Naive thymus-derived CD8-positive, alpha-beta T cell (primary cell): ENCODE measurements at places on chromosomes 1 and 21. TPM values are rescaled to one million over a fixed set of nuclear protein-coding genes. Genes with fewer than 3 reads are reported as not detected.

DNA sequence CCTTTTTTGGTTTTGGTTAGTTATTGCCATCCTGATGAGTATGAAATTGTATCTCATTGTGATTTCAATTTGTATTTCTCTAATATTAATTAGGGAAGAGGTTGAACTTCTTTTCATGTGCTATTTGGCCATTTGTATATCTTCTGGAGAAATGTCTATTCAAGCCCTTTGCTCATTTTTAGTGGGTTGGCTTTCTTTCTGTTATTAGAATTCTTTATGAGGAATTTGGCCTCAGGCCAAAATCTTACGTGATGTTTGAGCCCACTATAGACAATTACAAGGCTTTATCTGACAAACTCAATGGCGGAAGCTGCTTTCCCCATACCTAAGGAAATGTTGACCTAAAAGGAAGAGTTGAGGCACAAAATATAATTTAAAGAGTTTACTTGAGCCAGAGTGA, 32.9 kb downstream of the IVNS1ABP start:
- no peaks in the 10 kb centered on the region for H3K27me3 ChIP-seq
- H3K36me3 ChIP-seq = peaks cover 12% of the 10 kb centered on the region
- no peak overlapping the region for H3K4me3 ChIP-seq
- H3K27ac ChIP-seq = peak overlapping the region; percentile 11
- H3K4me1 ChIP-seq = peaks cover 72% of the 10 kb centered on the region
- no peak for DNase-seq

- H3K36me3 ChIP-seq = peaks cover 8% of the 10 kb centered on the region
- H3K4me3 ChIP-seq = no peak overlapping the region
- DNase-seq = no peak
Observed at GRCh38 chr1:238279694-238280380, 389.1 kb upstream of the ZP4 start.

- H3K36me3 ChIP-seq = no peaks in the 10 kb centered on the region
- no peak for DNase-seq
- H3K4me3 ChIP-seq = peak overlapping the region; percentile 84
- H3K27me3 ChIP-seq = peaks cover 56% of the 10 kb centered on the region
Observed at GRCh38 chr1:116667078-116667574, 407 bp downstream of the IGSF3 start.

DNA sequence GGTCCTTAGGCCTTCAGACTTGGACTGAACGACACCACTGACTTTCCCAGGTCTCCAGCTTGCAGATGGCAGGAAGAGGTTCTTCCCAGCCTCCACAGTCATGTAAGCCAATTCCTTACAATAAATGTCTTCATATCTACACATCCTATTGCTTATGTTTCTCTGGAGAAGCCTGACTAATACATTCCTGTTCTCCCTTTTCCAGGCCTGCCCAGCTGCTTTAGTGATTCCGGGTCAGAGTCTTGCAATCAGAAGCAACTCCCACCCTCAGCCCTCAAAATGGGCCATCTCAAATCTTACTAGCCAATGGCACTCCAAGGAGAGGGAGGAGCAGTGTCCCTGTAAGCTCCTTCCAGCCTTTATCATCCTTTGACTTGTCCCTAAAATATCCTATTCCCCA, 16.4 kb upstream of the CPT2 start:
- H3K4me3 ChIP-seq = no peak overlapping the region
- DNase-seq = no peak
- H3K27me3 ChIP-seq = peaks cover 21% of the 10 kb centered on the region

GRCh38 chr1:47229031-47229885, 2.8 kb downstream of the TAL1 start:
- peaks cover 5% of the 10 kb centered on the region for H3K36me3 ChIP-seq
- H3K27me3 ChIP-seq = peaks cover 81% of the 10 kb centered on the region
- DNase-seq = no peak
- H3K4me3 ChIP-seq = peak overlapping the region; percentile 79
- peaks cover 40% of the 10 kb centered on the region for H3K4me1 ChIP-seq
- H3K27ac ChIP-seq = no peak overlapping the region

GRCh38 chr1:226738995-226739695, at the start of gene ITPKB:
ITPKB (minus strand) TSS chr1:226739282; CDS start chr1:226737458, 1,824 bp downstream.
- H3K27me3 ChIP-seq = no peaks in the 10 kb centered on the region
- H3K4me3 ChIP-seq = peak within 1 kb of the TSS; percentile 99
- H3K36me3 ChIP-seq = peaks cover 27% of the 10 kb centered on the region
- peaks cover 46% of the 10 kb centered on the region for H3K4me1 ChIP-seq
- peak within 1 kb of the TSS; percentile 98 for H3K27ac ChIP-seq

DNA sequence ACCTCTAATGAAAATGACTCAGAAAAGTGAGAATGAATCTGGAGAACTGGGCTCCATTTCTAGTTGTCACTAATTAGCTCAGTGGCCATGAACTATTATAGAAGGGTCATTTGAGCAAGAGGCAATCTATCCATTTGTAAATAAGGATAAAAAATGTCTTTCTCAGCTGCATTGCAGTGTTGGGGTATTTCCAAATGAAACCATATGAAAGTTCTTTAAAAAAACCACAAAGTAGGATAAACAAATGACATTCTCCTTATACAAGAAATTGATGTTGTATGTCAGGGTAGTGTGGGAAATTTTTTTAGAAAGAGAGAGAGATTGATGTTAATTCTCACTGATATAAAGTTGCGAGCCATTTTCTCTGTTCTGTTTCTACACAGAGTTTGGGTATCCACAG, 26.0 kb downstream of the FMO3 start:
- no peak overlapping the region for H3K4me3 ChIP-seq
- H3K4me1 ChIP-seq = no peaks in the 10 kb centered on the region
- no peak overlapping the region for H3K27ac ChIP-seq
- no peak for DNase-seq

- H3K4me1 ChIP-seq = peaks cover 10% of the 10 kb centered on the region
- peak overlapping the region; percentile 58 for H3K4me3 ChIP-seq
- no peaks in the 10 kb centered on the region for H3K27me3 ChIP-seq
- no peaks in the 10 kb centered on the region for H3K36me3 ChIP-seq
Observed at GRCh38 chr1:10932088-10932487, 80.4 kb upstream of the TARDBP start.

DNA sequence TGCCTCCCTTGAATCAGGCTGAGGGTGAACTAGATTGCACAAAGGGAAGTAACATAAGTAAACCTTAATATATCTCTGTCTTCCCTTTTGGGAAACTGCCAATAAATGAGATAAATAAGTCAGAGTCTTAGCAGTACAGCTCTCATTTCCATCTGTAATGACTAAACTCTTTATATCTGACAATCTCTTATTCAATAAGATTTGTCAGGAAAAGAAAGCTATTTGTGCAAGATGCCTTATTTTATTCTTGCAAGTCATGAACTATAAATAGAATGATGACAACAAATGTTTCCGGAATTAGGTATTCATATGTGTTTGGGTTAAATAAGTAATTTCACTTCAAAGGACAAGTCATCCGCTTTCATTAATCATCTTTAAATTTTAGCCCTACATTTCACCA, 229.2 kb downstream of the PTGER3 start:
- H3K4me3 ChIP-seq = no peak overlapping the region
- H3K4me1 ChIP-seq = no peaks in the 10 kb centered on the region
- H3K27ac ChIP-seq = no peak overlapping the region
- DNase-seq = no peak
- H3K27me3 ChIP-seq = no peaks in the 10 kb centered on the region

- no peaks in the 10 kb centered on the region for H3K36me3 ChIP-seq
- H3K4me3 ChIP-seq = no peak overlapping the region
Observed at GRCh38 chr1:157170677-157171515, 32.7 kb upstream of the ETV3 start.

DNA sequence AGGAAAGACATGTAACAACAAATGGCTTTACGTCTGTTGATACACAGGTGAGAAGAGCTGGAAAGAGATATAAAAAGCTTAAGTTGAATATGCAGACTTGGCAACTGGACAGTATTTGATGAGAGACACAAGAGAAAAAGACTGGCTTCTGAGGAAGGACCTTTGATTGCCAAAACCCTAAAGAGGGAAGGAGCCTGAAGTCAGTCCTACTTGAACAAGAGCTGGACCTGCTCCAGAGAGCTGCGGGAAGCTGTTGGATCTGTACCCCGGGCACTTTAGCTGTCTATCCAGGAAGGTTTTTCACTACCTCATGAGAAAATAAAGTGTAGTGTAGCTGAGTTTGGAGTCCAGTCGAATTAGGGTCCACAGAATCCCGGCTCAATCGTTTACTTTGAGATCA, 25.3 kb upstream of the LRRC8B start:
- H3K27me3 ChIP-seq = no peaks in the 10 kb centered on the region
- DNase-seq = no peak
- H3K4me1 ChIP-seq = no peaks in the 10 kb centered on the region
- H3K4me3 ChIP-seq = no peak overlapping the region

DNA sequence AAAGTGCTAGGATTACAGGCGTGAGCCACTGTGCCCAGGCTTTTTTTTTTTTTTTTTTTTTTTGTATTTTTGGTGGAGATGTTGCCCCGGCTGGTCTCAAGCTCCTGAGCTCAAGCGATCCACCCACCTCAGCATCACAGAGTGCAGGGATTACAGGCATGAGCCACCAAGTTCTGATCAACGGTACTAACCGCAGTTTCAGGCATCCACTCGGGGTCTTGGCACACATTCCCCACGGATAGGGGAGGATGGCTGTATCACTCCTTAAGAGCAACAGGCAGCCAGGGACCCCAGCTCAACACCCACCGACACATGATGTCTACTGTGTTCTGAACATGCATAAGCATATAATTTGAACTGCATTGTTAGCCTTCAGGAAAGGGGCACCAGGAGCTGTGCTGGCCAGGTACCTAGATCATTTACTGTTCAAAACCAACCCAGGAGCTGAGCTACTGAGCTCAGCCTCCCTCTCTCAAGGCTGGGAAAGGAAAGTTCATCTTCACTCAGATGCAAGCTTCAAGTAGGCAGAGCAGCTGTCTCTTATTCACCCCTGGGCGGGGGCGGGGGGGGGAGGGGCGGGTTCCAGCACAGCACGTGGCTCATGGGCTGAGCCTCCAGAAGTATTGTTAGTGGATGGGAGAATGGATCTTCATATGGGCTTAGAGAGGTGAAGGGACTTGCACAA, 24.7 kb downstream of the CAPZB start:
- DNase-seq = no peak
- peak overlapping the region; percentile 97 for H3K27ac ChIP-seq
- H3K36me3 ChIP-seq = no peaks in the 10 kb centered on the region
- H3K4me3 ChIP-seq = peak overlapping the region; percentile 76
- peaks cover 88% of the 10 kb centered on the region for H3K4me1 ChIP-seq
- no peaks in the 10 kb centered on the region for H3K27me3 ChIP-seq

- DNase-seq = no peak
- peaks cover 58% of the 10 kb centered on the region for H3K36me3 ChIP-seq
- peaks cover 6% of the 10 kb centered on the region for H3K4me1 ChIP-seq
- H3K27me3 ChIP-seq = no peaks in the 10 kb centered on the region
- no peak overlapping the region for H3K27ac ChIP-seq
Observed at GRCh38 chr1:29210278-29211085, 20.3 kb downstream of the MECR start.

- DNase-seq = no peak
- H3K4me3 ChIP-seq = no peak overlapping the region
- peaks cover 9% of the 10 kb centered on the region for H3K27me3 ChIP-seq
- H3K4me1 ChIP-seq = no peaks in the 10 kb centered on the region
- H3K27ac ChIP-seq = no peak overlapping the region
Observed at GRCh38 chr1:237470712-237471338, 419.9 kb downstream of the ZP4 start.

GRCh38 chr1:165603810-165604209, 27.2 kb upstream of the MGST3 start:
- DNase-seq = no peak
- H3K4me1 ChIP-seq = peaks cover 4% of the 10 kb centered on the region
- H3K27ac ChIP-seq = no peak overlapping the region
- H3K4me3 ChIP-seq = no peak overlapping the region
- peaks cover 9% of the 10 kb centered on the region for H3K27me3 ChIP-seq

GRCh38 chr1:155113450-155113980, 14.2 kb upstream of the EFNA1 start:
- H3K4me1 ChIP-seq = no peaks in the 10 kb centered on the region
- H3K27me3 ChIP-seq = no peaks in the 10 kb centered on the region
- H3K4me3 ChIP-seq = no peak overlapping the region
- H3K36me3 ChIP-seq = no peaks in the 10 kb centered on the region
- no peak for DNase-seq

GRCh38 chr1:71106658-71107322, 26.0 kb upstream of the ZRANB2 start:
- H3K36me3 ChIP-seq = no peaks in the 10 kb centered on the region
- H3K4me1 ChIP-seq = no peaks in the 10 kb centered on the region
- no peak overlapping the region for H3K4me3 ChIP-seq
- H3K27me3 ChIP-seq = peaks cover 7% of the 10 kb centered on the region

- no peaks in the 10 kb centered on the region for H3K27me3 ChIP-seq
- no peak overlapping the region for H3K27ac ChIP-seq
- H3K4me3 ChIP-seq = no peak overlapping the region
- no peaks in the 10 kb centered on the region for H3K36me3 ChIP-seq
- H3K4me1 ChIP-seq = no peaks in the 10 kb centered on the region
Observed at GRCh38 chr1:154851392-154852177, 18.5 kb downstream of the KCNN3 start.

DNA sequence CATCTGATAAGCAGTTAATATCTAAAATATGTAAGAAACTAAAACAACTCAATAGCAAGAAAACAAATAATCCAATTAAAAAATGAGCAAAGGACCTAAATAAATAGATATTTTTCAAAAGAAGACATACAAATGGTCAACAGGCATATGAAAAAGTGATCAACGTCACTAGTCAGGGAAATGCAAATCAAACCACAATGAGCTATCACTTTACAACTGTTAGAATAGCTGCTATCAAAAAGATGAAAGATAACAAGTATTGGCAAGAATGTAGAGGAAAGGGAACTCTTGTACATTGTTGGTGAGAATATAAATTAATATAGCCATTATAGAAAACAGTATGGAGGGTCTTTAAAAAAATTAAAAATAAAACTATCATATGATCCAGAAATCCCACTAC, 40.7 kb upstream of the NEK7 start:
- H3K4me1 ChIP-seq = no peaks in the 10 kb centered on the region
- H3K4me3 ChIP-seq = no peak overlapping the region
- DNase-seq = no peak
- H3K27ac ChIP-seq = no peak overlapping the region

- H3K4me3 ChIP-seq = no peak overlapping the region
- no peak for DNase-seq
- H3K4me1 ChIP-seq = peaks cover 12% of the 10 kb centered on the region
Observed at GRCh38 chr1:36274201-36274600, 32.0 kb upstream of the SH3D21 start.

- H3K4me3 ChIP-seq = no peak overlapping the region
- H3K4me1 ChIP-seq = no peaks in the 10 kb centered on the region
- no peaks in the 10 kb centered on the region for H3K27me3 ChIP-seq
- no peak overlapping the region for H3K27ac ChIP-seq
- DNase-seq = no peak
Observed at GRCh38 chr21:37028570-37028969, 22.1 kb downstream of the RIPPLY3 start.

ANKRD34A gene
- 1.6 TPM for total RNA-seq

GRHL3 gene
- total RNA-seq = not detected

FGR gene
- total RNA-seq = 2.0 TPM

KCNQ4 gene
- 0.25 TPM for total RNA-seq

CDKN2C gene
- 4.0 TPM for total RNA-seq

AMY1B gene
- total RNA-seq = not detected

CFAP141 gene
- not detected for total RNA-seq

CA14 gene
- not detected for total RNA-seq

ZNHIT6 gene
- total RNA-seq = 26.1 TPM

CD1D gene
- 0.27 TPM for total RNA-seq

CRNN gene
- not detected for total RNA-seq

FLG2 gene
- 0.10 TPM for total RNA-seq

SYDE2 gene
- 10.0 TPM for total RNA-seq

TCEA3 gene
- total RNA-seq = 32.4 TPM

SGIP1 gene
- not detected for total RNA-seq
